Dorsolateral prefrontal cortex (tissue), 122 donors: ENCODE measurements at places on chromosomes 11 and 22.

DNA sequence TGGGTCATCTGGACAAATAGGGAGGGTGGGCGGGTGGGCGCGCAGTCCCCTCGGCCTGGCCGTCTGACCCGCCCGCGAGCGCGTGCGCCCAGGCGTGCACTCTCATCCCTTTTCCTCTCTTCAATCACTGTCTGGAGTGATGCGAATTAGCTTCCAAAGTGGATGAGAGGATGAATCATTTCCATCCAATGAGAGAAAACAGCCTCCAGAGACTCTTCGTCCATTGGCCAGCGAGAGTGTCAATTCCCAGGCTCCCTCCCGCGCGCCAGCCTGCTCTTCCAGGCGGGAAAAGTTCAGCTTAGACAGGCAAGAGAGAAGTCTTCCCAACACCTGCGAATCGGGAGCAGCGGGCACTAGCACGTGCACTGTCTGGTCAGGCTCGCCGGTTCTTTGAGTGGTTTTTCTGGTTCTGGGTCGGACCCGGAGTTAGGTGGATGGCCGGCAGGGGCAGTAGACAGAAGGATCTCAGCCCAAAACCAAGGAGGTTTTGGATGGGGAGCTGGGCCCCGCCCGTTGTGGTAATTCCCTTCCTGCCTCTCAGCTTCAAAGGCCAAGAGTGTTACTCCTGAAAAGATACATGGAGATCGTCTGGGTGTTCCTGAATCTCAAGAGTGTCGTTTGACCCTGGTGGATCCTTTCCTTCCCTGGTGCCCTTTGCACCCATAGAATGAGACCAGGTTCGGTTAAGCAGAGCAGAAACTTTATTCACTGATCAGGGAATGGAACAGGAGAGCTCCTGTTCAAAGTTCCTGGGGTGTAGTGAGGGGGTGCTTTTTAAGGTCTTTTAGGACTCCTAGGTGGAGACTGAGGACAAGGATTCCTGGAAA, 33.4 kb upstream of the GLYATL1 start:
- DNase-seq = peak; percentile 80

DNA sequence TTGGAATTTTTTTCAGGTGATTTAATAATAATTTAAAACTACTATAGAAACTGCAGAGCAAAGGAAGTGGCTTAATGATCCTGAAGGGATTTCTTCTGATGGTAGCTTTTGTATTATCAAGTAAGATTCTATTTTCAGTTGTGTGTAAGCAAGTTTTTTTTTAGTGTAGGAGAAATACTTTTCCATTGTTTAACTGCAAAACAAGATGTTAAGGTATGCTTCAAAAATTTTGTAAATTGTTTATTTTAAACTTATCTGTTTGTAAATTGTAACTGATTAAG, 3.4 kb downstream of the MALAT1 start:
- no peak for DNase-seq

DNA sequence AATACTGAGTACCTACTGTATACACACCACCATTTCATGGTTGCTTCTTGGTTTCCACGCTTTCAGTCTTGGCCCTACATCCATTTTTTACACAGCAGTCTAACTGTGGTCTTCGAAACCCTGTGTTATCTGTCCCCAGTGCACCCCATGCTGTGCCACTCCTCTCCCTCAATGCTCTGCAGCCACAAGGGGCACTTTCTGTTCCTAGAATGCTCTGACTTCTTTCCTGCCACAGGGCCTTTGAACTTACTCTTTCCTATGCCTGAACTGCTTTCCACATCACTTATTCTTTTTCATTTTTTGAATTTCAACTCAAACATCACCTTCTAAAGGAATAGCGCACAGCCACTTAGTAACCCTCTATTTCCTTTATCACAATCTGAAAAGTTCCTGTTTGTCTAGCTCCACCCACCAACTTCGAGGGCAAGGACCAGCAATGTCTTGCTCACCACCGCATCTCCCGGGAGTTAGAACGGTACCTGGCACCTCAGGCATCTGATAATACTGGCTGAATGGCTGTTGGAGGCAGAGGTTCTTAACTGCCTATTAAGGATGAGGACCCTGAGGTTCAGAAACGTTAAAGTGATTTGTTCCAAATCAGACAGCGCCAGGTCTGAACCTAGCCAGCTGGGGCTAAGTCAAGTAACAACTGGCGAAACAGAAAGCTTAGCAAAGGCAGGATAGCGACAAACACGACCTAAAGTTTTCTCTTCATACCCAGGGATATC, 568 bp downstream of the ALG8 start:
- DNase-seq = no peak

DNA sequence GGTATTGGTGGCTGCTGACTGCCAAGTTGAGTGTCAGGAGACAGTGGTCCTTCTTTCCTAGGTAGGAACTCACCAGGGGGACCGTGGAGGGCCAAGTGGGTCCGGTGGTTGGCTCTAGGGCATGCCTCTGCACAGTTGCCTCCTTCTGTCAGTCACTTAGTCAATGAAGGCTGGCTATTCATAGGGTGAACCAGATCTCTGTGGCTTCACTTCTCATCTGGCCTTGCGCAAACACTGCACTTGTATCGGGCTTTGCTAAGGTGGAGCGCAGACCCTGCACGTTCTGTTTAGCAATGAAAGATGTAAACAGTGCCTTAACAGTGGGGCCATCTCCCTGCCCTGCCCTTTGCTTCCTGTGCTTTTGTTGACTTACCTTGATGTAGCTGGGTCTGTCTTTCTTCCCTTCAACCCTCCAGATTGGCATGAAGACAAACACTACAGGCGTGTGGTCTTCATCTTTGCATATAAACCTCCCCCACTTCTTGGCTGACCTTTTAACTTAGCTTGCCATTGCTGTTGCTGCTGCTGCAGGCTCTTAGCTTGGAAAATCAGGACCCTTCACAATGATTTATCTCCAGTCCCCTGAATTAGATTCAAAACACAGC, 6.7 kb upstream of the SORL1-AS1 start:
- DNase-seq = no peak

DNA sequence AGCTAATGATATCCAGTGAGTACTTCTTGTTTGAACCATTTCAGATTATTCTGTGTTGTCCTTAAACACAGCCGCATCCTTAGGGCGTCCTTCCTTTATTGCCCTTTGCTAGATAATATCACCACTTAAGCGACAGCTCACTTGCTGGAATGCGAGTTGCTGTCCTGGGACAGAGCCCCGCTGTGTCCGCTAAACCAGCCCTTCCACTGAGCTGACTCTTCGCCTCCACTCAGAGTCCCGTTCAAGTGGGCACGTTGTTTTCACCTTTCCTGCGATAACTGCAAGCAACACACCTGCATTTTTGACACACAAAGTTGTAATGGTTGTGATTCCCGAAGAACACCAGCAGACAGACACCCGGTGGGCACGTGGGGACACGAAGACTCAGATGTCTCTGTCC, 140.0 kb downstream of the TBC1D22A start:
- DNase-seq = no peak

DNA sequence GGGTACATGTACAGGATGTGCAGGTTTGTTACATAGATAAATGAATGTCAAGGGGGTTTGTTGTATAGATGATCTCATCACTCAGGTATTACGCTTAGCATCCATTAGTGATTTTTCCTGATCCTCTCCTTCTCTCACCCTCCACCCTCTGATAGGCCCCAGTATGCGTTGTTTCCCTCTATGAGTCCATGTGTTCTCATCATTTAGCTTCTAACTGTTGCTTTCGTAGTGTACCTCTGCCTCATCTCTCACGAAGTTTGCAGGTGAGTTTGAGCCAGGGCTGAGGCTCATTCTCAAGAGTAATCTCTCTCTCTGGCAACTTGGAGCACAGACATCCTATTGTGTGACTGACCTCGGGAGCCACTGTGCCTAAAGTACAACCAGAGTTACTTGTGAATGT, 4.7 kb upstream of the HBE1 start:
- no peak for DNase-seq

- no peak for DNase-seq
Measured at GRCh38 chr11:16194566-16194965, 161.8 kb downstream of the SOX6 start.

GRCh38 chr11:11373934-11374333, 20.9 kb upstream of the CSNK2A3 start:
- no peak for DNase-seq

GRCh38 chr22:24494528-24495364, at the start of gene UPB1:
UPB1 (plus strand) TSS chr22:24495332; CDS start chr22:24495404, 72 bp downstream.
- no peak for DNase-seq

GRCh38 chr11:123364080-123364479, 66.0 kb upstream of the GRAMD1B start:
- no peak for DNase-seq

- no peak for DNase-seq
Measured at GRCh38 chr11:95363708-95364107, 132.7 kb upstream of the SESN3 start.

DNA sequence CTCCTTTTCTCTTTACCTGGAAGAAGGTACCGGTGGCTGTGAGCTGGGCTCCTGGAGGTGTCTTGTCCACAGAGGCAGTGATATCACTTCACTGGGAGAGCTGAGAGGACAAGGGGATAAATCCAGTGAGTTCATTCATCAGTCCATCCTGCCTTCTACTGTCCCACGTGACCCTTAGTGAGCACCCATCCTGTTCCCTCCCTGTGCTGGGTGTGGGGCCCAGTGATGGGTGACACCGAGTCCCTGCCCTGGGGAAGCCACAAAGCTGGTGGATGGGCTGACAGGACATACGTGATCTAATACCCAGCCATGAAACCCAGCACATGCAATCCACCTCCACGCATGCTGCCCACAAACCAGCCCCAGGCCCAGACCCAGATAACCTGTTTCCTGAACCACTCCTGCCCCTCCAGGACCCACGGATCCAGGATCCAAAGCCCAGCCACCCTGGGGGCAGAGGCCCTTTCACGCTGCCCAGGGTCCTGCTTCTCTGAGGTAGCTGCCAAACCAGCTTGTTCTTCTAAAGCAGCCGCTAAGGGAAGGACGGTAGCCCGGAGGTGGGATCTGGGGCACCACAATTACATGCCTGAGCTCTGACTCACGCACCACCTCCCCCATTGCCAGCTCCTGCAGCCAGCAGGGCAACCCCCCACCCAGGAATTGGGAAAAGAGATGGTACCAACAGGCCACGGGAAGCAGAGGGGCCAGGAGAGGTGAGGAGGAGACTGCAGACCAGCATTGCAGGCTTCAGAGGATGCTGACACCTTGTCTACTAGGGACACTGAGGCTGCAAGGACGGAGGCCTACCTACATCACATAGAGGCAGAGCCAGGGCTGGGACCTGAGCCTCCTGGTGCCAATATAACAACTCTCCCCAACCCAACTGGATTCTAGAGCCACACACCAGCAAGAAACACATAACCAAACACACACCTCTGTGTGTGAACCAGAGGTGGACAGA, 35.2 kb downstream of the GDPD5 start:
- no peak for DNase-seq

GRCh38 chr11:2724104-2724503, 24.3 kb upstream of the KCNQ1OT1 start:
- no peak for DNase-seq

GRCh38 chr11:104650234-104650633, 248.0 kb downstream of the CASP12 start:
- DNase-seq = no peak

- no peak for DNase-seq
Measured at GRCh38 chr11:116981266-116981885, 116.9 kb downstream of the SIK3 start.

- DNase-seq = no peak
Measured at GRCh38 chr11:74086242-74086884, 77.5 kb upstream of the UCP3 start.

DNA sequence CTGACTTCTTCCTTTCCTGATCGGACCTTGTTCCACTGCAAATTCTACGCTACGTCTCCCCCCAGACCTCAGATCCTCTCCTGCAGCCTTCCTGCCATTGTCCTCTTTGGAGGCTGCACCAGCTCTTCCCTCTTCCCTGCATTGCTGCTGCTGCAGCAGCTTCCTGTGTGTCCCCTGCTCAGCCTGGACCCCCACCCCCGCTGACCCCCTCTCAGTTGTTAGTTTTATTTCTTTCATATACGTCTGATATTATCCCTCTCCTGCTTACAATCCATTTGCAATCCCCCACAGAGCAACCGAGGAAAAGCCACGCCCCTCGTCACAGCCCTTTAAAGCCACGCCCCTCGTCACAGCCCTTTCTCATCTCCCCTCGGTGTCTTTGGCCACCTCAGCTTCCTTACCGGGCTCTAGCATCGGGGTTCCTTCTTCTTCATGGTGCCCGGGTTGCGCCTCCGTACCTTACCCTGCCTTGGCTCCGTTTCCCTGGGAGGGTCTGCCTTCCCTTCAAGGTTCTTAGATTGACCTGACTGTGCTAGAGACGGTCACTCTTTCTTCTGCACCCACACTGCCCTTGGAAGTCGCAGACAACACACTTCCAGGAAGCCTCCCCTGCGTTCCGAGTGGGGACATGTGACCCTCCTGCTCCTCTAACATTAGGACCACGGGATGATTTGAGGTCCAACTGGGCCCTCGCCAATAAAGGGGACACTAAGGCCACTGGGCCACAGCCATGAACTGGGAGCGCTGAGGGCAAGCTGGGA, 4.8 kb downstream of the MRGPRG start:
- no peak for DNase-seq

DNA sequence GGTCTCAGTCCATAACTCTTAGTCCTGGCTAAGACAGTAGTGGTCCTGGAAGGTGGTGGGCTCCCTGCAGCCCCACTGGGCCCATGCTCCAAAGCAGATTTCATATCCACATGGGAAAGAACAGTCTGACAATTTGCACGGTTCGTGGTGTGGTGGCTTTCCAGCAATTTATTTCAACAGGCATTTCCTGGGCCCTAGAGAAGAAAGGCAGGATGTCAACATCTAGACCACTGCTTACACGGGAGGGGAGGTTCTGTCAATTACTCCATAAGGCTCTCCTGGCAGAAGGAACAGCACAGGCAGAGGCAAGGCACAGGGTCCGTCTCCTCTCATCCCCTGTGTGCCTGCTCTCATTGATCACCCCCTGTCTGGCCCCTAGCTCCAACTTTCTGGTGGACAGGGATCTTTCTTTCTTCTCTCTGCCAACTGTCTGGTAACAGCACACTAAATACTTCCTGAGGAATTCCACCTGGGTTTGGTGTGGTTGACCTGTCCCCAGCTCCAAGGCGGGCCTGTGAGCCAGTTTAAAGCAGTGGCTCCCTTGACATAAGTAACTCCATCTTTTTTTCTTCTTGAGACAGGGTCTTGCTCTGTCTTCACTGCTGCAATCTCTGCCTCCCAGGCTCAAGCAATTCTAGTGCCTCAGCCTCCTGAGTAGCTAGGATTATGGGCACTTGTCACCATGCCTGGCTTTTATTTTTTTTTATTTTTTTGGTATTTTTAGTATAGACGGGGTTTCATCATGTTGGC, 5.1 kb upstream of the A4GALT start:
- no peak for DNase-seq

DNA sequence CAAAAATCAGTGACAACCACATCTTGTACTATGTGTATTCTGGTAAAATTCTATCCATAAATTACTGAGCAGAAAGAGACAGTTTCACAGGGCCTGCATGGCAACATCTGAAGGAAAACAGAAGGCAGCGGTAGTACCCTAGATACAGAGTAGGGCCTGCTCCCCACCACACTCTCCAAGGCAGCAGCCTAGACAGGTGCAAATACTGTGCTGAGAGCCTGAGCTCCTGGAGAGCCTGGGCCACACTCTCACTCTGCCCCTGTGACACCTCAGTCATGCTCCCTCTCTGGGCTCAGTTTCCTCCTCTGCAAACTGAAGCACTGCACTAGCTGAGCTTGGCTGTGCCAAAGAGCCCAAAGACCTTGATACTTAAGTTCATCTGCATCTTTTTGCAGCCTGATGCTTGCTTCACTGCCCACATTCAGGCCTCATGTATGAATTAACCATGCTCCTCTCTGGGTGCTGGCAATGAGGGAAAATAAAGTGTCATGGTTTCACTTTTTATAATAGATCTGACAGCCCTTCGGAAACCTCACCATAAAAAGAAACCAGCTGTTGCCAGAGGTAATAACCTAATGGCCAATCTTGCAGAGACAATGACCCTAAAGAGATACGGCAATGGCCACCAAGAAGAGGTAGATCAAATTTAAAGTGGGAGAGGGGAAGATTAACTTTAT, 104.7 kb downstream of the PLEKHA7 start:
- no peak for DNase-seq
